ENCODE measurements at places on chromosomes 6 and 20. TPM values are rescaled to one million over a fixed set of nuclear protein-coding genes. Genes with fewer than 3 reads are reported as not detected.

- no peaks in the 10 kb centered on the region for H3K4me1 ChIP-seq
- H3K36me3 ChIP-seq, result peaks cover 49% of the 10 kb centered on the region
- no peak overlapping the region for H3K4me3 ChIP-seq
- DNase-seq, result no peak
- H3K27ac ChIP-seq, result no peak overlapping the region
Measured at GRCh38 chr20:38079353-38079752, 45.8 kb downstream of the RPRD1B start.

- no peaks in the 10 kb centered on the region for H3K4me1 ChIP-seq
- H3K27ac ChIP-seq, result no peak overlapping the region
- no peak overlapping the region for H3K4me3 ChIP-seq
Measured at GRCh38 chr6:137202078-137202477, 17.1 kb downstream of the IFNGR1 start.

- no peaks in the 10 kb centered on the region for H3K4me1 ChIP-seq
- H3K27ac ChIP-seq, result no peak overlapping the region
- no peak overlapping the region for H3K4me3 ChIP-seq
- no peak for DNase-seq
- H3K27me3 ChIP-seq, result no peaks in the 10 kb centered on the region
Measured at GRCh38 chr6:137749696-137750211, 117.3 kb upstream of the TNFAIP3 start.

DNA sequence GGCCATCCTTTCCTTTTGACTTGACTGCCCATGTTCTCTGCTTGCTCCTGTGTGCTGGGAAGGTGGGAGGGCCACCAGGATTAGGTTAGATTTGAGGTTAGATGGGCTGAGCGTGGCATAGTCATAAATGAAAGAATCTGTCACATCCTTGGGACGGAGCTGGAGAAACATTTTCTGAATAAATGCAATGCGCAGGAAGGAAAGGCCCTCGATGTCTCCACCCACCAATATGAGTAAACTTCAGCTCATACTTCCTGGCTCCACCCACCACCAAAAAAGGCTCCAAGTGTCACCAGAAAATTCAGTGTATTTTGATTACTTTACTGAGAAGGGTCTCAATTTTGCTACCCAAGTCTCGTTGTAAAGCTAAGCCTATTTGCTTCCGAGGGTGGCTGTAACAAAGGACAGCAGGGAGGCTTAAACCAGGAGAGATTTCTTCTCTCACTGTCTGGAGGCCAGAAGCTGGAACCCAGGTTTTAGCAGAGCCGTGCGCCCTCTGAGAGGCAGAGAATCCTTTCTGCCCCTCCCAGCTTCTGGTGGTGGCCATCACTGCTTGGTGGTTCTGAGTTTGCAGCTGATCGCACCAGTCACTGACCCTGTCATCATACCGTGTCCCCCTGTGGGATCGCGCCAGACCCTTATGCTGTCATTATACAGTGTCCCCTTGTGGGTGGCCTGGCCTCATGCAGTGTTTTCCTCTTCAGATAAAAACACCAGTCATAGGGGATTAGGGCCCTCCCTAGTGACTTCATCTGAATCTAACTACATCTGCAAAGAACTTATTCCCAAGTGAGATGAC, 137.8 kb downstream of the TTLL2 start:
- no peaks in the 10 kb centered on the region for H3K36me3 ChIP-seq
- DNase-seq, result no peak
- H3K4me3 ChIP-seq, result no peak overlapping the region
- peaks cover 5% of the 10 kb centered on the region for H3K27me3 ChIP-seq
- no peak overlapping the region for H3K27ac ChIP-seq

GRCh38 chr20:62734881-62735280, 26.2 kb downstream of the NTSR1 start:
- DNase-seq, result no peak
- H3K4me1 ChIP-seq, result peaks cover 25% of the 10 kb centered on the region
- H3K36me3 ChIP-seq, result no peaks in the 10 kb centered on the region
- H3K27me3 ChIP-seq, result no peaks in the 10 kb centered on the region
- no peak overlapping the region for H3K4me3 ChIP-seq
- no peak overlapping the region for H3K27ac ChIP-seq

DNA sequence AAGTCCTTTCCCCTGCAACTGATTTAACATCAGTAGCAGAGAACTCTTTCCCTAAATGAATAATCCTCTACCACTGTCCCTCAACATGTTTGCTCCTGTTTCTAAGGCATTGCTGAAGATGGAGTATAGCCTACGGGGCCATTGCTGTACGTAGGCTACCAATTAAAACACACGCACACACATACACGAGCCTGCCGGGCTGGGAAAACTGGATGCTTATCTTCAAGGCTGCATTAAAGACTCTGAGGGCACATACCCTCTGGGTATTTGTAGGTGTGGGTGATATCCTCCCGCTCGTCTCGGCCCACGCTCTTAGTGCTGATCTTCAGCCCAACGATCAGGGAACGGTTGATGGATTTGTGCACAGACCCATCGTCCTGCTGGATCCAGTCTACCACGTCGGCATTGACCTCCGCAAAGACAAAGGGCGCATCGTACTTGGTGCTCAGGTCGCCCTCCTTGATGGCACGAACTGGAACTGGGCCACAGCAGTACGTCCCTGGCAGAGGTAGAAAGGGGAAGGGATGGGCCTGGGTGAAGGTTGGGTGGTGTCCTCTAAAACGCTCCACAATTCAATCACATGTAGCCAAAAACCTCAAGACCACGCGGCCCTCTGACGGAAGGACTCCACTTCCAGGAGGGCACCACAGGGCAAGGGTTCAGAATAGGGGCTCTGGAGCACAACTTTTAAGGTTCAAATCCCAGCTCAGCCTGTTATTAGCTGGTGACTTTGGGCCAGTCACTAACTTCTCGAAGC, 25.7 kb downstream of the TGM2 start:
- DNase-seq, result no peak
- no peaks in the 10 kb centered on the region for H3K36me3 ChIP-seq
- H3K4me1 ChIP-seq, result peaks cover 3% of the 10 kb centered on the region
- no peaks in the 10 kb centered on the region for H3K27me3 ChIP-seq
- no peak overlapping the region for H3K4me3 ChIP-seq

- H3K36me3 ChIP-seq, result no peaks in the 10 kb centered on the region
- H3K4me3 ChIP-seq, result no peak overlapping the region
- H3K4me1 ChIP-seq, result no peaks in the 10 kb centered on the region
- peaks cover 5% of the 10 kb centered on the region for H3K27me3 ChIP-seq
Measured at GRCh38 chr20:9969626-9970025, 65.2 kb upstream of the ANKEF1 start.

GRCh38 chr6:41498968-41499599, 47.1 kb upstream of the FOXP4 start:
- H3K27me3 ChIP-seq, result peaks cover 16% of the 10 kb centered on the region
- H3K27ac ChIP-seq, result no peak overlapping the region
- peaks cover 4% of the 10 kb centered on the region for H3K4me1 ChIP-seq
- H3K4me3 ChIP-seq, result no peak overlapping the region
- no peak for DNase-seq

GRCh38 chr6:32825966-32826365, 9.2 kb upstream of the HLA-DOB start:
- no peak for DNase-seq
- peaks cover 38% of the 10 kb centered on the region for H3K36me3 ChIP-seq
- no peaks in the 10 kb centered on the region for H3K27me3 ChIP-seq
- no peak overlapping the region for H3K4me3 ChIP-seq
- no peak overlapping the region for H3K27ac ChIP-seq

DNA sequence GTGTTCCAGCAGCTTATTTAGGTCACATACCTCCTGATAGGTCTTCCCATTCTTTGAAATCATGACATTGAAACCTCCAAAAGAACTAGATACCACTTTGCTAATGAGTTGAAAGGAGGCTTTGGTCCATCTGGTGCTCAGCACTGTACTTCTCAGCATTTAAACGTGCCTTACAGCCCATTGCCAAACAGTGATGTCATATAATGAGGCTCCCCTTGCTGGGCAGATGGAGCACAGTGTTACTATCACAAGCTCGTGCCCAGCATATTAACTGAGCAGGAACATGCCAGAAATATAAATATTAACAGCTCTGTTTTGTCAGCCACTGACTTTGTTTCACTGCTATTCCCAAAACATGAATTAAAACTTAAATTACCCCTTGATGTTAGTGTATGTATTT, 25.5 kb upstream of the MAPK13 start:
- H3K36me3 ChIP-seq, result peaks cover 53% of the 10 kb centered on the region
- no peak for DNase-seq
- peaks cover 31% of the 10 kb centered on the region for H3K4me1 ChIP-seq
- no peak overlapping the region for H3K4me3 ChIP-seq
- H3K27ac ChIP-seq, result no peak overlapping the region
- H3K27me3 ChIP-seq, result no peaks in the 10 kb centered on the region

The CST8 gene
- not detected for total RNA-seq

The SOX18 gene
- total RNA-seq, result not detected

Measured in CD4-positive, alpha-beta T cell (primary cell).